Stimulated activated CD4-positive, alpha-beta T cell treated with anti-CD3 and anti-CD28 coated beads, Interleukin-2, amount 100 ng/mL, for 48 hours (primary cell): ENCODE measurements at places on chromosomes 7 and 10.

GRCh38 chr7:66099551-66100407 is 14.9 kb upstream of the CRCP start:
- DNase-seq: no peak

GRCh38 chr10:122446668-122447423 is 7.6 kb upstream of the ARMS2 start:
- DNase-seq: no peak

DNA sequence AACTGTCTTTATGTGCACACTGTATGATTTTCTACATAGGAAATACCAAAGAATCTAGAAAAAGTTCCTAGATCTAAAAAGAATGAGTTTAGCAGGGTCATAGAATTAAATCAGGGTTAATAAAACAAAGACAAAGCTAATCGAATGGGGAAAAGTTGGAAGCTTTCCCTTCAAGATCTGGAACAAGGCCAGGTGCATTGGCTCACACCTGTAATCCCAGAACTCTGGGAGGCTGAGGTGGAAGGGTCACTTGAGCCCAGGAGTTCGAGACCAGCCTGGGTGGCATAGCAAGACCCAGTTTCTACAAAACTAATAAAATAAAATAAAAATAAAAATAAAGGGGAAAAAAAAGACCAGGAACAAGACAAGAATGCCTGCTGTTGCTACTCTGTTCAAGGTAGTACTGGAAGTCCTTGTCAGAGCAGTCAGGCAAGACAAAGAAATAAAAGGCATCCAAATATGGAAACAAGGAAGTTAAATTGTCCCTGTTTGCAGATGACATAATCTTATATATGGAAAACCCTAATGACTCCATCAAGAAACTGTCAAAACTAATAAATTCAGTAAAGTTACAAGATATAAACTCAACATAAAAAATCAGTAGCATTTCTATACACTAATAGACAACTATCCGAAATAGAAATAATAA is 76.1 kb upstream of the RHEB start:
- no peak for DNase-seq

- no peak for DNase-seq
Observed at GRCh38 chr10:58351616-58352578, 17.1 kb downstream of the UBE2D1 start.

- no peak for DNase-seq
Observed at GRCh38 chr10:53699684-53700083, 927.1 kb upstream of the MBL2 start.

DNA sequence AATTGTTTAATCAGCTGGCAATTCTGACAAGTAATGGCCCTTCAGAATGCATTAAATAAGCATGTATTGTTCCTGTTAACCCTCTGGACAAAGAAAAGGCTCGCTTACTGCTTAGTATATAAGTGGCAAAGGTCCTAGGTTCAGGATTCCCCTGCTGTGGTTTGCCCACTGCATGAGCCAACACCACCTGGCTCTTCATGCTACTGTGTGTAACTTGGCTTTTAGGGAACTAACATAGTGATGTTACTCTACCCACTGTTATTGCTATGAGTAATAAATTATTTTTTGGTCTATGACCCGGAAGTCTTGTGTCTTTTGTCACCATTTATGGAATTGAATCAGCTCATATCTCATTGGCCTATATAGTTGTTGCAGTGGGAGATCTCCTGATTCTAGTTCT is 791.7 kb upstream of the PHF14 start:
- DNase-seq: no peak

DNA sequence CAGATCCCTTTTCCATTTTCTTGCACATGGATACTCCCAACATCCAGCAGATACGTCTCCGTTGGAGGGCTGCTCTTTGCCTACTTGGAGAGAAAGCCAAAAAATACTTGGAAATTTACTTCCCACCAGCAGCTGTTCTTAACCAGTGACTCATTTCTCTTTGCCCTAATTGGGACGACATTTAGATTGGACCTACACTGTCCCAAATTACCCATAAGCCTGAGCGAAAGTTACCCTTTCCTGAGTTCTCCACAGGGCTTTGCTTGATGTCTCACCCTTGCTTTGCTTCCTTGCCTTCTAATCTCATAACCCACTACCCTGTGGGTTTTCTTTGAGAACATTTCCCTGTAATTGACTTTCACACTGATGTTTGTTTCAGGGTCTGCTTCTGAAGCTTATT is 48.1 kb downstream of the SAMD8 start:
- DNase-seq: no peak

DNA sequence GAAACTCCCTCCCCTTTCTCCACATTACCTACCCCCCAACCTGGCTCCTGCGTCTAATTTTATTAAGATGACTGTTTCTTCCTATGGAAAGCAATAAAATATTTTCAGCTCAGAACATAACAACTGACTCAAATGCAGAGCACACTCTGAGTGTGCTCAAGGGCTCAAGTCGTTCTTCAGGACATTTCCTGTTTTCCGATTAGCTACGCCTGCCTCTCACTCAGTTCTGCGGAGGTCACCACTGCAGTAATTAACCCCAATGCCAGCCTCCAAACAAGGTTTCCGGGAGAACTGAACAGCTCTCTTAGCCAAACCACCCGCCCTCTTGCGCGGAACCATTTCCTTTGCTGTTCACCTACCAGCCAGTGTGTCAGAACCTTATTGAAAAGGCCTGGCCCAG is 19.3 kb downstream of the MYOF start:
- DNase-seq: peak; percentile 28

GRCh38 chr7:7264306-7265040 is 82.1 kb downstream of the C1GALT1 start:
- DNase-seq: no peak

- no peak for DNase-seq
Observed at GRCh38 chr7:157360483-157361025, 23.8 kb downstream of the DNAJB6 start.

GRCh38 chr10:114000457-114001010 is 43.1 kb upstream of the ADRB1 start:
- no peak for DNase-seq

- no peak for DNase-seq
Observed at GRCh38 chr7:908159-908581, 31.8 kb downstream of the GET4 start.

- DNase-seq: no peak
Observed at GRCh38 chr10:34704526-34705184, 110.4 kb downstream of the PARD3 start.

DNA sequence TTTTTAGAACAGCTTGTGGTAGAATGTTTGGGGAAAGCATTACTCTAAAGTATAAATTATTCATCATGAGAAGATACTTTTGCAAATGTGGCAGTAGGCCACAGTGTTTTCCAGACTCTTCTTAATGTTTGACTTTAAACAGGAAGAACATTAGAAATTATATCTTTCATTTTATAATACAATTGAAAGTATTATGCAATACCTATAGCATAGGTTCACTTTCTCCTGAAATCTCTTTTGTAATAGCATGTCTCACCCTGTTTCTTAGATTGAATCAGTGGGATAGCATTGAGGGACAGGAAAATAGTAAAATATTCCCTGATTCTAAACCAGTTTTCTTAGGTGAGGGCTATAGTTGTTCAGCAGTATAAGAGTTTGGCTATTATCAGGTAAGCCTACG is 23.1 kb downstream of the ANKIB1 start:
- no peak for DNase-seq

DNA sequence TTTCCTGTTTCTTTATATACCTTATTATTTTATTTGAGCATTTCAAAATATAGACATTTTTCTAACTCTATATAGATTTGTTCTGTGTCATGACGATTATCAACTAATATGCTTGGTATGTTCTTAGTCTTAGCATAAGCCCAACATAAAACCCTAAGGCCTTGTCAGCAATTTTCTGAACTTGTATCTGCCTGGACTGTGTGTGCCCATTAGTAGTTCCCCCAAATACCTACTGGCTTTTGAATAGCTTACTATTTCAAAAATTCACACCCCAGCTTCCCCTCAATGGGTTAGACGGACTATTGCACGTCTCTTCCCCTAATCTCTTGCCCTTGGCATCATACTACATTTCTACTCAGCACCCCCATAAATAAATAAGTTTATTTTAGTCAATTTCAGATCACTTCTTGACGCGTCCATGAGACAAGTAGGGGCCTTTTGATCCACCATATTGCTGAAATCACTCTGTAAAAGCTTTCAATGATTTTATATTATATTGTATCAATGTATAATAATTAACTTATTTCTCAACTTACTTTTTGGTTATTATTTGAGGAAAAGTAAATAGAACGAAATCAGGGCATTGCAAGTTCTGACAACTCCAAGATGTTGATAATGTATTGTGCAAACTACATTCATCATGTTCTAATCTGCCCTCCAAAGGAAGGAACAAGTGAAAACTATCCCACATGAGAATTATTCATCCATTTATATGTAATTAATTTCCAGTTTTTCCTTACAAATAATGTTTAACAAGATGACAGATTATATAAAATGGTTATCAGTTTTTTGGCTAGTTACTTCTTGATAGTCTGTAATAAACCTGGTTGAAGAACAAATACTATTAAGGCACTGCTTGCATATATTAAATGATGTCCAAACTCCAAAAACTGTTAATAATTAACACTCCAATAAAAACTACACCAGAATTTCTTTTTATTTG is 1.1 kb upstream of the AKR1C3 start:
- DNase-seq: no peak
